GM03348 (cell line): ENCODE measurements at places on chromosomes 4 and X.

DNA sequence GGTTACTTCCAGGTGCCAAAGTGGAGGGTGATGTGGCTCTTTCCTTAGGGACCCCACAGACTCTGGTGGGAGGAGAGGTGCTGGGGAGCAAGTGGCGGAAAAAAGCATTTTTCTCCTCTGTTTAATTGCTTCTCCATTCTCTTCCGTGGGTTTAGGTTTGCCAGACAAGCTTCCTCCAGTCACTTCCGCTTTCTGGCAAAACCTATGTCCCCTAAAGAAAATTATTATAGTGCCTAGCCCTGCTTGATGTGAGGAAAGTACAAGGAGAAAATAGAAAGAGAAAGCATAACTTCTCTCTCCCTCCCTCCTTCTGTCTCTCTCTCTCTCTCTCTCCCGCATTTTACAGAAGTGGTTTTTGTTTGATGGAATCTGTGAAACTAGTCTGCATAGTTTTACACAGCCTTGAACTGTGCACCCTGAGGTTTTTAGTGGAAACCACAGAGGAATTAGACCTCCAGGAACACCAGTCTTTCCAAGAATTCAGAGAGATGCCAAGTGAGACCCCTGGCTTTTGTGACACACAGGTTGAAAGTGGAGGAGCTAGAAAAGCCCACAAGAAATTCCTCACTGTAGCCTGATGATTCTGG lies 231.1 kb upstream of the ANXA3 start:
- DNase-seq = no peak

DNA sequence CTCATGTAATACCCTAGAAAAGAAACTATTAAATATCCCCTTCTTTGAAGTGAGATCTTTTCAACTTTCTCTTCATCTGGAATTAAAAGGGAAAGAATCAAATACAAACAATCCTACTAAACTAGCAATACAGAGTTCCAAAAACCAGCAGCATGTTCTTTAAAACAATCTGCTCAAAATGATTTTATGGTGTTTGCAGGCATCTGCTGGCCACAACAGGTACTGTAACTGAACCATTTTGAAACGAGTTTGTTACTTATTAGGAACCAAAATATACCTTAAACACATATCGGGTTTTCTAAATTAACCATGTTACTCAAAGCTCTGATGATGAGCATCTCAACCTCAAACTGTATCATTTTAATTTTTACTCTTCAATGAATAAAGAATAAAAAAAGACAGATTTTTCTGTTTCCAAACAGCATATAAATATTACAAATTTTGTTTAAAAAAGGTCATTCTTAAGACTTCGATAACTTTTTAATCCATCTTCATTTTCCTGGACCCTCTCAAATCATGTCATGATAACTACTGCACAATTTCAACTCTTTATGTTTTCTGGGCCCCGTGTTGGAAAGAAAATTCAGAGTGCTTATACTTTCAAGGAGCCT lies 56.5 kb downstream of the ARAP2 start:
- DNase-seq = no peak

DNA sequence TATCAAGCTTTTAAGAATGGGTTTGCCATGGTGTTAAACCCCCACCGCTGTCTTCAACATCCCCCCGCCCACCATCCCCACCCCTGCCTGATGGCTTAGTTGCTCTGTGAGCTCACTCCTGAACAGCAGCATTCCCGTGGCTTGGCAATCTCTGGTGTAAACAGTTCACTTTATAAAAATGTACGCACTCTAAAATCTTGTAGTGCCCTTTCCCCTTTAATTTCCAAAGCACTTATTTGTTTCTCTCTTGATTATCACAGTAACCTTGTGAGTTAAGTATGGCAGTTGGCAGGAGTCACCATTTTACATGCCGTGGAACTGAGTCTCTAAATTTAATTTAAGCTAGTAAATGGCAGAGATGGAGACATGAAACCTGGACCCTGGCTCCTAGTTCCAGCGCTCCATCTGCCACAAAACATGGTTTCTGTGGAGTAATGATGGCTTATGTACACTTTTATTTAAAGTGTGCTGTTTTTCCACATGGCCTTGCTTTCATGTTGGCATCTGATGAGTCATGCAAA lies 123.1 kb downstream of the AFF1 start:
- no peak for DNase-seq

DNA sequence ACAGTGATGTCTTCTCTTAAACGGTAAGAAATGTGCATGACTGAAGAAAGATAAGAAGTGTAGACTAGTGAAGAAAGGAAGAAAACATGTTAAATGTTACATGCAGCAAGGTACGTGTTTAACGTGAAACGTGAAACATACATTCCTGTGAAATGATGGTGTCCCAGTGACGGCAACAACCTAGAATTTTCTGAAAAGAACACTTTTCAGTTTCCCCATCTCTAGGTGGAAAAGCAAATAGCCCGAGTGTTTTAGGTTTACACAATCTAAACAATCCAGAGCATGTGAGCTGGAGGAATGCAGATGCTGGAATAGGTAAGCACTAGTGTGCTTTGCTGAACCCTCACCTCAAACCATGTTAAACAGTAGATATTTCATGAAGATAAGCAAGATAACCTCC lies 60.7 kb downstream of the CLNK start:
- no peak for DNase-seq

GRCh38 chrX:55486736-55487135 lies 2.9 kb downstream of the USP51 start:
- DNase-seq = no peak

GRCh38 chr4:26533685-26534084 lies 43.4 kb upstream of the CCKAR start:
- no peak for DNase-seq

GRCh38 chr4:175671491-175671934 lies 140.6 kb downstream of the GPM6A start:
- peak; percentile 2 for DNase-seq

DNA sequence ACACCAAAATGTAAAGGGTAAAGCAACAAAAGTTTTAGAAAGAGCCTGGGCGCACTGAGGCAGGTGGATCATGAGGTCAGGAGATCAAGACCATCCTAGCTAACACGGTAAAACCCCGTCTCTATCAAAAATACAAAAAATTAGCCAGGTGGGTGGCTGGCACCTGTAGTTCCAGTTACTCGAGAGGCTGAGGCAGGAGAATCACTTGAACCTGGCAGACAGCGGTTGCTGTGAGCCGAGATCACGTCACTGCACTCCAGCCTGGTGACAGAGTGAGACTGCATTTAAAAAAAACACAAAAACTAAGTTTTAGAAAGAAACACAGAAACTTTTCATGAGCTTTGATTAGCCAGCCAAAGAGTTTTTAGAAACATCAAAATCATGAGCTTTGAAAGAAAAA lies 76.5 kb downstream of the APBB2 start:
- no peak for DNase-seq

DNA sequence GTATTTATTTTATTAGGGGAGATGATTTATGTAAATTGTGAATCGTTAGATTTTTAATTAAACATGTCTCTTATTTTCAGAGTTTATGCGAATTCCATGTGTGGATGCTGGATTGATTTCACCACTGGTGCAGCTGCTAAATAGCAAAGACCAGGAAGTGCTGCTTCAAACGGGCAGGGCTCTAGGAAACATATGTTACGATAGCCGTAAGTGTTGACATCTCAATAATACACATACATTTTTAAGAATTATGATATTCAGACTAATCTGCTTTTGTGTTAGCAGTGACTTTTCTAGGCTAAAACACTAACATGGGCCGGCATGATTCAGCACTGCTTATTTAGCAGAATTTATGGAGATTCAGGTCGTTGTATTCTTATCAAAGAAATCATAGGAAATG lies 91.2 kb downstream of the RAP1GDS1 start:
- peak; percentile 23 for DNase-seq

DNA sequence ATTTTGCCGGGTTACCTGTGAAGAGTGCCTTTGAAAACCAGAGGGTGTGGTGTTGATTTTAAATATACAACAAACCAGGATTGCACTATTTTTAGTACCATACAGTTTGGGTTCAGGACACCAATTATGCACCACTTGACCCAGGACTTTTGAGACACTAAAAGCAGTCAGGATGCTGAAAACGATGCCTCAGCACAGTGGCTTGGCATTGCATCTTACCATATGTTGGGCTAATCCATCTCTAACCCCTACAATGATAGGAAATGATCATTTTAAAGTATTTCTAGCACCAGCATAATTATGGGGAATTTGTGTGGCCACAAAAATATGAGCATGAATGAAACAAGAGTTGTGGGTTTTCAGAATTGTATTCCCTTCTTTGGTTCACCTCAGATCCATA lies 4.1 kb downstream of the IBSP start:
- no peak for DNase-seq

GRCh38 chr4:5758741-5759140 lies 47.7 kb downstream of the EVC start:
- DNase-seq = peak; percentile 92

- no peak for DNase-seq
Measured at GRCh38 chrX:8323356-8323755, 141.3 kb upstream of the VCX3B start.

- DNase-seq = peak; percentile 73
Measured at GRCh38 chr4:186144198-186144945, 39.9 kb downstream of the FAM149A start.
